ENCODE measurements at places on chromosomes 5 and 9.

GRCh38 chr5:1476181-1476966 lies 31.1 kb upstream of the SLC6A3 start:
- DNase-seq, result no peak

GRCh38 chr5:134077926-134078580 lies 36.4 kb upstream of the TCF7 start:
- peak; percentile 67 for DNase-seq

DNA sequence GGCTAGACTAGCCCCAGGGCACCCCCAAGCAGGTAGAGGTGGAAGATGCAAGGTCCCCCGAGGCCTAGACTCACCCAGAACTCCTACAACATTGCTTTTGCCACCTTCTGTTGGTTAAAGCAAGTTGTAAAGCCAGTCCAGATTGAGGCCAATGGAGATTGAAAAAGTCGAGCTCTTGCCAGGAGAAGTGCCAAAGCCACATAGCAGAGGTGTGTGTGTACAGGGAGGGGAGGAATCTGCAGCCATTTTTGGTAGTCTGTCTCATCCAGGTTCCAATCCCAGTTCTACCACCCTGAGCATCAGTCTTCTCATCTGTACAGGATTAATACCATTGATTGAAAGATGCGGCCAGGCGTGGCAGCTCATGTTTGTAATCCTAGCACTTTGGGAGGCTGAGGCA lies 12.3 kb upstream of the URM1 start:
- no peak for DNase-seq

GRCh38 chr5:77356740-77357139 lies 135.4 kb downstream of the WDR41 start:
- no peak for DNase-seq

DNA sequence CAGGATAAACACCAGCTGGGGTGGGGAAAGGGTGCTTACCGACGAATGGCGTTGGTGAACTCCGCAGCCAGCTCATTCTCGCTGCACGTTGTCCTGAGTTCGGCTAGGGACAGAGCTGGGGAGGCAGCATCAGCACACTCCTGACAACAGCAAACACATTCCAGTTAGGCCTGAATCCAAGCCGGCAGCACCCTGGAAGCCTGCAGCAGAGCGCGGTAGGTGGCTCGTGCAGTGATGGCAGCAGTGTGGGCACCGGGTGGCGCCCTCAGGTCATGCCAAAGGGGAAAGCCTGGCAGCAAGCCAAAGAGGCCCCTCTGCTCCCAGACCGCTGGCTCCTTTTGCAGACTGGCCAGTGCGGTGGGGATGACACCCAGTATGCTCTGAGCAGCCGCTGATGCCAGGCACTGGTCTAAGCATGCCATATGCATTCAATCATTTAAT lies 66.9 kb downstream of the DCP2 start:
- DNase-seq, result peak; percentile 54

DNA sequence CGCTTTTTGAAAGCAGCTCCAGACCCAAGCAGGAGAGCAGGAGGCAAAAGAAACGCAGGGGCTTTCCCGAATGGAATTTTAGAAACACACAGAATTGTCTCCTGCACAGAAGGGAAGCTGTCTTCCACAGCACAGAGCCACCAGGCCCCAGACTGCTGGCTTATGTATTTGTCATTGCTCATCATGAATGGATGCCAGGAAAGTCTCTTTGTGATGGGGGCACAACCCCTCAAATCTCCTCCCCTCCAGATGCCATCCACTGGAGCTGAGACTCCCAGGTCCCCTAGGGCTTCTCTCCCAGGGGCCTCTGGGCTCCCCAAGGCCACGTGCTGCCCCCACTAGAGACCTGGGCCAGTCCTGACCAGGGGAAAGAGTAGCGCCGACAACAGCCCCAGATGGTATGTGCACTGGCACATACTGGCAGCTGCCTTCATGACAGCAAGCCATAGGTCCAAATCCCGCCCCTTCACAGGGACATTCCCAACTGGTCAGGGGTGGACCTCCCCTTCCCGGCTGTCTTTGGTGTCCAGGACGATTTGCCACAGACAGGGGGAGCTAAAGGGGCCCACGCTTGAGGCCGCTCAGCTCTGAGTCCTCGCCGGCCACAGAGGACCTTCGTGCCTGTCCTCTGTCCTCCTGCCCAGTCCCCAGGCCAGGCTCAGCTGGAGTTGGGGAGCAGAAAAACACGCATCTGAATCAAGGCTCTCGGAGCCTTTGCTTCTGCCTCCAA lies 127.8 kb downstream of the KCNIP1 start:
- no peak for DNase-seq

GRCh38 chr5:73921741-73922140 lies 295.7 kb downstream of the ARHGEF28 start:
- no peak for DNase-seq

DNA sequence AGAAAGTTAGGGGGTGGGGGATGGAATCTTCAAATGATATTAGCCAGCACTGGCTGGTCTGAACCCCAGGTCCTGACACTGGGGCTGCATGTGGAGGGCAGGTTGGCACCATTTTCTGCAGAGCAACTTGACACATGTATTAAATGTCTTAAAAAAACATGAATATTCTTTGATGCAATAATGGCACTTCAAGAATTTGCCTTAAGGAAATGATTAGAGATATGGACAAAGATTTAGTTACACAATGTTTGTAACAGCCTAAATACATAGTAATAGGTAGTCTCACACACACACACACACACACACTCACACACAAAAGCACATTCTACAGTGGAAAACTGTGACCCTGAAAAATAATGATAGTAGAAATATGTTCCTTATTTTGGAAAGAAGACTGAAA lies 3.6 kb downstream of the SVEP1 start:
- DNase-seq, result no peak

GRCh38 chr5:34886392-34887119 lies 28.7 kb downstream of the RAD1 start:
- DNase-seq, result no peak

GRCh38 chr9:133121198-133121914 lies at the start of gene RALGDS:
Gene RALGDS, minus strand, starts transcription at chr9:133121240. Its CDS starts 86 bp downstream, at chr9:133121154.
- DNase-seq, result peak; percentile 97

DNA sequence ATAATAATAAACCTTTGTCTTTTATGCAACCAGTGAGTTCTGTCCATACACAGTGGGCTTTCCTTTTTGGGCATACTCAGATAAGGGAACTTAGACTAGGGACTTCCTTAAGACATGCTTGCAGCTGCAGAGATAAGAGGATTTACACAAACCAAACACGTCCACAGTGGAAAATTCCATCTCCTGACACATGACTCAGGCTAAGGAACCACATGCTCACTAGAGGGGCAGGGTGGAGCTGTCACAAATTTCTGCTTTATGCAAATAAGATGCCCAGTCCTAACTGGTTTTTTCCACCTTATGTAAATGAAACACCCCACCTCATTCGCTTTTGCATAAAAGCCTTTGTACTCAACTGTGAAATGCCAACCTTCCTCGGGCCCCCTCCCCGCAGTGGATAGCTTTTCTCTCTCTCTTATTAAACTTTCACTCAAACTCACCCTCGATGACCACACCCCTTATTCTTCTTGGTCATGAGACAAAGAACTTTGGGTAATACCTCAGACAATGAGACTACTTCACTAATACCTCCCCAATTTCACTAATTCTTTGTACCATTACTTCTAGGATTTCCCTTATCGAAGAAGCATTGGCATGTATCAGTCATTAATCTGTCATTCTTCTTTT lies 170.3 kb upstream of the FTMT start:
- DNase-seq, result no peak

DNA sequence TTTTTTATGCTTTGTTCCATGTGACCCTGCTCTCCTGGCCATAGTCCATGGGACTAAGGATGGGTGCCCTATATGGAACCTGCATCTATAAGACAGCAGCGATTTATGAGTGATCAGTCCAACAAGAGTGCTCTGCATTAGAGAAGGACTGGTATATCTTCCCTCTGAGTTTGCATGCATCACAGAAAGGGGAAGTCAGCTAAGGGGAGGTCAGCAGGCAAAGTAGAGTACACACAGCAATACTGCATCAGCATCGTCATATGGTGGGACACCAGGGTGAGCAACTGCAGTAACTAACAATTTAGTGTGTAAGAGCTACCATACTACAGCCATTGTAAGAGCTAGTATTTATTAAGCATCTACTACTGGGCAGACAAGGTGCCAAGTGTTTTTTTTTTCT lies 311.3 kb downstream of the NDUFS4 start:
- no peak for DNase-seq

DNA sequence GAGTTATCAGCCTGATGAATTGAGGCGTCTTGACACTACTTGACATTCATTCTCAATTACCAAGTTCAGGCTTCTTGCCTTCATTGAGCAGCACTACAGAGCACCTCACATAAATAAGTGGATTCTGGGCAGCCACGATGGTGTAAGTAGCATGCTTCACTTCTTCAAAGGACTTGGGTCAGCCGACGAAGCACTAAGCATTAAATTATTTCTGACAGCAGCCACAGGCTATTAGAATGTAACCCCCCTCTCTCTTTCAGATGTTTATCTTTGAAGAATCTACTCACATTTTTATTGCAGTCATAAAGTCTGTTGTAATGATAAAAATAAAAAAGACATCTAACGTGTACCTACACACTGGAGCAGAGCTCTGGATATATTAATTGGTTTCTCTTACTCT lies 45.9 kb upstream of the VPS13A start:
- DNase-seq, result no peak

DNA sequence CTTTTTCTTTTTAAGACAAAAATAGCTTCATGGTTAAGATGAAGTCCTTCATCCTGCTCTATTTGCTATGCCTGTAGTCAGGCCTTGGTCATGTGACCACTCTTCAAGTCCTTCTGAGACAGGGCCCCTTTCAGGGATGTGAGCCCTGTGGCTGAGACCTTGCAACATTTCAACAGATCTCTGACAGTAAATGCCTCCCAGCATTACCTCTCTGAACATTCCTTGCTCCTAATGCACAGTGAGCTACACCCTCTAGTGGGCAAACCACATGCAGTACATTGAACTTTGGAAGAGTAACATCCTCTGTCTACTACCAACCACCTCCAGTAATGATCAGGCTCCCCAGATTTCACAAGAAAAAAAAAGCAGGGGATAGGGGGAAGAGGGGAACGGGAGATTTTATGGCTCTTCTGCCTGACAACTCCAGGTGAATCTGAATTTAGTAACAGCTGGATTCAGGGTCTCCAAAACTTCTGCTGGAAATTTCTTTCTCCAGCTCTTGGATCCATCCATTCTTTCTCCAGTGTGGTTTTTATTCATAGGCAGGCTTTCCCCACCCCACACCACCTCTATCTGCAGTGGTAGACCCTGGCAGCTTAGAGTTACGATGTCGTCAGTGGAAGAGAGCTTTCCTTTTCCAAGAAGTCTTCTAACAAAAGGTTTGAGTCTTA lies 8.9 kb upstream of the FBXO38 start:
- DNase-seq, result peak; percentile 21

DNA sequence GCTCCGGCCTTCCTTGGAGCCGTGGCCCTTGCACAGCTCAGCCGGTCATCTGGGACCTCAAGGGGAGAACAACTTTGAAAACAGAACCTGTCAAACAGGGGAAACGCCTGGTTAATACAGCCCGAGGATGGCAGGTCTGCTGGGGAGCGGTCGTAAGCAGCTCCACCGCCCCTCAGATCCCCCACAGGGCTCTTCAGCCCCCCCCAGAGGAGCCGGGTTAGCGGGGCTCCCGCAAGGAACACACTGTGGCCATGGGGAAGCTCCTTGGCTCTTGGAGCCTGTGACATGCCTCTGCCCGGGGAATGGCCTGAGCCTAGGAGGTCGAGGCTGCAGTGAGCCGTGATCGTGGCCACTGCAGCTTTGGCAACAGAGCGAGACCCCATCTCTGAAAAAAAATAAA lies 6.8 kb downstream of the TMEM250 start:
- no peak for DNase-seq

- no peak for DNase-seq
Measured at GRCh38 chr5:159345861-159346260, 15.6 kb upstream of the IL12B start.

DNA sequence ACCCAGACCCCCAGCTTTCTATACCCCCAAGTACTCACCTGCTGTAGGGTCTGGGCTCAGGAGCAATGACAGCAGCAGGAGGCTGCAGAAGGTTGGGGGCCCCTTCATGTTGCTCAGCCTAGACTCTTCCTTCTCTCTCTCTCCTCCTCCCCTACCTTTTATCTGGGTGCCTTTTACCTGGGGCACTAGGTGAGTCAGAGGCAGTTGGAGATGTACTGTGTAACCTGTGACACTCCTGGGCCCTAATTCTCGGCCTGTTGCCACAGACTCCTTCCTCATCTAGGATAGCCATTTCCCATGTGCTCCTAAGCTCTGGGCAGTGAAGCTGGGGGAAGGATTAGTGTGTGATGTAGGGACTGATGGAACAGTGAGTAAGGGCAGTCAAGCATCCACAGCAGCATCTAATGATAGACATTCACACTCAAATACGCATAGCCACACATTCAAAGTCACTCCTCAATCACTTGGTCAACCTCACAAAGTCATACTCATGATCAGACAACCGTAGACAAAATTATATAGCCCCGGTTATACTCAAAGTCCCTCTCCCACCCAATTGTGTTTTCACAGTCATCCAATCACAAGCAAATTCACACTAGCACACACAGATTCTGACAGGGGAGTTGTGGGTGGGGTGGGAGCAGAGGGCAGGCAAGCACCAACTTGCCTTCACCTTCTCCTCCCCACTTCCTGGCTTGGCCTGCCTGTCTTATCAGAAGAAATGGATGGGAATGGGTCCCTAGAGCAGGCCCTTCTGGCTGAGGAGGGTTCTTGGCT lies at the start of gene CCL27:
Gene CCL27, minus strand, starts transcription at position 132 of the 777 bp plus-strand sequence. Its CDS starts 24 bp downstream, at position 108.
- DNase-seq, result peak; percentile 32

GRCh38 chr5:145536133-145536532 lies 299.0 kb downstream of the PRELID2 start:
- no peak for DNase-seq

DNA sequence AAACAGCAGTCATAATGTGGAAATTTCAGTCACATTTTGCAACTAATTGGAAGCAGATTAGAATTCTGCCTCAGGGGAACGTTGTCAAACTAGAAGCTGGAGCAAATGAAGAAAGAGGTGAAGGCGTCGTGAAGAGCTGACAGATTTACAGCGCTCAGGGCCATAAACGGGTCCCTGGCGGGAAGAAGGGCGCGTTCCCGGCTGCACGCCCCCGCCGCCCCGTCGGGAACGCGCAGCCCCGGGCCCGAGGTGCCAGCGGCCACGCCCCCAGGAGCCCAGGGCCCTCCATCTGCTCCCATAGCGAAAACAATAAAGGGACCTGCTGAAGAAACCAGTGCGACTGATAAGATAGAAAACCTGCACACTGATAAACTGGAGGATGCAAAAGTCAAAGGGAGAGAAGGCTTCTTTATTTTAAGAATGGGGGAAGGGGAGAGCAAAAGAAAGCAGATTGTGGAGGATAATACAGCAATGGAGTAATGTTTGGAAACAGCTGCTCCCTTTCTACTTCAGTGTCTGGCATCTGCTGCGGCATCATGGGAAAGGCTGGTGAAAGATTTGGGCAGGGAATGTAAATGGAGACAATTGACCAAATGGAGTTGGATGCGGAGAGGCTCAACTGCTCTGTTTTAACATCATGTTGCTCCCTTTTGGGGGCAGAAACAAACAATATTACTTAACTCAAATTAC lies 11.1 kb downstream of the ZNF608 start:
- no peak for DNase-seq

DNA sequence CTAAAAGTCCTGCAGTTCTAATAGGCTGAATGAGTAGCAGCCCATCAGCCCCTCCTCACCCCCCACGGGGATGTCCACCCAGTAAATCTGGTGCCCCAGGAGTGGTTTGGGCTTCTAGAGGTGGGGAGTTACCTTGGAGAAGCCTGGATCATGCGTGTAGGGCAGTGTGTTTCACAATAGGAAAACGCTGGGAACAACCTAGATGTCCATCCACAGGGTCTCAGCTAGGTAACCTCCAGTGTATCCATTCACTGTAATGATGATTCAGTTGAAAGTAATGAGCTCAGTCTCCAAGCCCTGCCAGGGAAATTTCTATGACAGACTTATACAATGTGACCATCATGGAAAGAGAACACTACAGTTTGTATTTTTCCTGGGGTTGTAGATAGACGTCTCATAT lies 51.8 kb downstream of the NDST1 start:
- DNase-seq, result no peak

Measured in CD4-positive, alpha-beta T cell treated with Interleukin-17A for 4 hours (primary cell).